GF-D8 (cell line): ENCODE measurements at places on chromosomes 16 and 17.

DNA sequence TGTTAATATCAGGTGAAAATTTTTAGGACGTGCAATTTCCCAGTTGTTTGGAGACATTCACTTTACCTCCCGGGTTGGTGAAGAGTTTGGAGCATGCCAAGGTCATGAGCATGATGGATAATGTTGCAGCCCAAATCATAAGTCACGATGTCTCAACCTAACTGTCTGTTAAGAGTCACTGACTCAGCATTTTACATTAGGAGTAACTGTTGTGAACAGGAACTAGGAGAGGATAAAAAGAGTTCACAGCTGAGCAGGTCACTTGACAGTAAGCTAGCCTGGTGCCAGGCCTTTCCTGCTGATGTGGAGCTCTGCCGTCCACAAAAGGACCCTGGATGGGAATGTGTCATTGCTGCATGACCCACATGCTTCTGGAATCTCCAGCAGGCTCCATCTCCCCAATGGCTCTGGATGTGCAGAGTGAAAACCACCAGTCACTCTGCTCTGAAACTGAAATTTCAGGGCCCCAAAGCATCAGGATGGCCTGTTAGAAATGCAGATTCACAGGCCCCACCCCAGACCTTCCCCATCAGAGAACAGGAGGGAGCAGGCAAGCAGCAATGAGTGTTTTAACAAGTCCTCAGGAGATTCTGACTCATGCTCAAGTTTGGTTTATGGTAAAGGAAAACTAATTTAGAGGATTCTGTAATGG, 371.6 kb upstream of the MAF start:
- no peak for DNase-seq

DNA sequence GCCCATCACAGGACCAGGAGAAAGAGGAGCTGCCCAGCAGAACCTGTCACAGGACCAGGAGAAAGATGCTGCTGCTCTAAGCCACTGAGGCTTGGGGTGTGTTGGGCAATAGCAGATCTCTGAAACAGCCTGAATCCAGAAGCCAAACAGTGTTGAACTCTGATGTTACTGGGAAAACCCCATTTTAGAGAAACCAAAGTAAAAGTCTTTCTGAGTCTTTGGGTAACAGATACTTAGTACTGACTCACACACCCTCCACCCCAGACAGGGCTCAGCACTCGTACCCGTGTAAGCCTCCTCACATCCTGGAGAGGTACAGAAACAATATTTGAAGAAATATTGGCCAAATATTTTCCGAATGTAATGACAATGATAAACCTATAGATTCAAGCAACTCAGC, 82.8 kb upstream of the GNG13 start:
- DNase-seq: no peak

DNA sequence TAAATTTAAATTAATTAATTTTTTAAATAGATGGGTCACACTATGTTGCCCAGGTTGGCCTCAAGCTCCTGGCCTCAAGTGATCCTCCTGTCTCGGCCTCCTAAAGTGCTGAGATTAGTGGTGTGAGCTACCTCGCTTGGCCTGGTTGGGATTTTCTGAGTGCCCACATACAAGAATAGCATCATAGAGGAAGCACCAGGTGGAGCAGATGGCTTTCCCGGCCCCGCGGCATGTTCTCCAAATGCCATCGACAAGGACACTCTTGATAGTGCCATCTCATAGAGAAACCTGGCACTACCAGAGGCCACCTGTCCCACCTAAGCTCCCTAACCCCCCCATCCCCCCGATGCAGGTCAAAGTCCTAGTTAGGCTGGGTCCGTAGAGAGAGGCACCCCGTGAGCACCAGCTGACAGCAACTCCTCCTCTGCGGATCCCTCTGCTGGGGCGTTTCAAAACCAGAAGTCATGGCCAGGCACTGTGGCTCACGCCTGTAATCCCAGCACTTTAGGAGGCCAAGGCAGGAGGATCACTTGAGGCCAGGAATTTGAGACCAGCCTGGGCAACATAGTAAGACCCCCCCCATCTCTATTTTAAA, 65.9 kb downstream of the DNAH3 start:
- no peak for DNase-seq

DNA sequence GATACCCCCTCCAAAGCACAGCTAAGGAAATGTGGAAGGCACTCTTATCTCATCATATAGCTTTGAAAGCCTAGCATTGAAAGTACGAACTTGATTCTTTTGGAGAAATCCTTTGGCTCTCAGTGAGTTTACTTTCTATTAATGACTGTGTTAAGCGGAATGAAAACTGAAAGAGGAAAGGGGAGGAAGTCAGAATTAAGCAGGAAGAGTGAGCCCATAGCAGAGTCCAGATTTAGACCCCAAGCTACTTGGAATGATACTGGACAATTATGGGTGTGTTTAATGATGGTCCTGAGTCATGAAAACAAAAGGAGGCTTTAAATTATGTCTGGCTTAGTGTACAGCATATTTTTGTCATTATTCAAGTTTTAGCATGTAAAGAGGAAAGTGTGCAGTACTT, 42.2 kb downstream of the TENT4B start:
- no peak for DNase-seq

DNA sequence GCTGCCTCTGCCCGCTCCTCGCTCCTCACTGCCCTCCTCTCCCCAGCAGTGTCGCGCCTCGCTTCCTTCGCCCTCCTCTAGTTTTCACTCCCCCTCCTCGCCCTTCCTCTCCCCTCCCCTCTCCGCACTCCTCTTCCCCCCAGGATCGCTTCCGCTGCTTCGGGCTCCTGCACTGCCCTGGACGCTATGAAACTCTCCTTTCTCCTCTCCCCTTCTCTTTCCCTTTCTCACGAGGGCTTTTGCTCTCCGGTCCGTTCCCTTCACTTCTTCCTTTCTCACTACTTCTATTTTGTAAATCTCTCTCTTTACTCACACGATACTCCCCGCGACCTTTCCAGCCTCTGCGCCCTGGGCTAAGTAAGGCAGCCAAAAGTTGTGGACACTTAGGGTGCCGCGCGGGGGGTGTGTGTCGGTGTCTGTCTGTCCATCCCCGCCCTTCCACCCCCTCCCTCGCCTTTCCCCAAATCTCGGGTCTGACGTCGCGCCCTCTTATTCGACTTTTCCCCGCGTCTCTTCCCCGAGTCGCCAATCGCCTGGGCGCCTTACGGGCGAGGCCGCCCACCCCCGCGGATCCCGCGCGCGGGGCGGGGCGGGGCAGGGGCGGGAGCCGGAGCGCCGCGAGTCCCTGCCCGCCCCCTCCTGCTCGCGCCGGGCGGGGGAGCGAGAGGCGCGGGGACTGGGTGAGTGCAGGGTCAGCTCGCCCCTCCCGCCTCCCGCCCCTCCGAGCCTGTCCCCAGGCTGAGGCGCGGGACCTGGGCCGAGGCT, at the start of gene IRX3:
TSS of gene IRX3 (minus strand) at position 422 of the 765 bp plus-strand sequence. CDS start 737 bp downstream, outside the sequence.
- peak; percentile 67 for DNase-seq

- DNase-seq: no peak
Observed at GRCh38 chr17:7094652-7095019, 14.6 kb upstream of the CLEC10A start.

DNA sequence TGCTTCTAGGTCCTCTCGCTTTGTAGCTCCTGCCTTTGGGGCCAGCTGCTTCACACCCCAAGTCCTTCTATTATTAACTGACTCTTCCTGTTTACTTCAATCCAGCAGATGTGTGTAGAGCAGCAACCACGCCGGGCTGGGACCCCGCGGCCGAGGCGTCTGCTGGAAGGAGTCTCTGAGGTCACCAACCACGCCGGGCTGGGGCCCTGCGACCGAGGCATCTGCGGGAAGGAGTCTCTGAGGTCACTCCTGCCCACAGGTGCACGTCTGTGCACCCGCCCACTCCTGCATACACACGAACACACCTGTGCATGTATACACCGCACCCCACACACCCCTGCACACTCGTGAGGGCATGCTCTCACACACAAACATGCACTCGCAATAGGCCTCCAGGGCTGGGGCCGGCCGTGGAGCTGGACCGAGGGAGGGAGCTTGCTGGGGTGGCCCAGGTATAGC, 7.8 kb upstream of the TEX19 start:
- DNase-seq: no peak

- peak; percentile 66 for DNase-seq
Observed at GRCh38 chr17:27473748-27474609, 17.7 kb downstream of the KSR1 start.

GRCh38 chr16:5064915-5065314, 841 bp downstream of the C16orf89 start:
- no peak for DNase-seq

DNA sequence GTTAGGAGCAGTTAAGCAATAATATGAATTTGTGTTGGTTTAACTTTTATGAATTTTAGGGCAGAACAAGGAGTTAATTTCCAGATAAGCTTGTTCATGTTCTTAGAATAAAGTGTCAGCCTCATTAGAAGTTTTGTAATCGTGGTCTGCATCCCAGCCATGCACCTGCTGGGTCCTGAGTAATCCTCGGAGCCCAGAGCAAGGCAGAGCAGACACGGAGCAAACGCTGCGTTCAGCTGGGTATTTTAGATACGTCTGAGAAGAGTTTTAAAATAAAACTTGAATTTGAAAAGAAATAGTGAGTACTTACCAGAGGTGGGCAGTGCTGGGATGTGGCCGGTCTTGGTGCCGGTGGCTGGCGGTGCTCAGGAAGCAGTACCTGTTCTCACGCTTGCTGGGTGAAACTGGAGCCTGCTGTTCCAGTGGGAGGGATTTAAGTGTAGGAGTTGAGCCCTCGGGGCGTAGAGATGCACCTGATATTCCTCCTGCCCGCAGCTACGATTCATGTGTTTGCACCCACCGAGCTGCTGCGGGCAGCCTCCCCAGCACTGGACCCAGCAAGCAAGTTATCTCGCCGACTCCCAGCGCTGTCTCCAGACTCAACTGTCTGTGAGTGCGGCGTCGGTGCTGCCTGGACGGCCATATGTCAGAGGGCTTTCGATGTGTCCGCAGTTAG, at the start of gene ZNF750:
TSS of gene ZNF750 (minus strand) at position 406 of the 676 bp plus-strand sequence. CDS start 7,568 bp downstream, outside the sequence.
- DNase-seq: no peak

- no peak for DNase-seq
Observed at GRCh38 chr17:17985555-17985954, 12.9 kb downstream of the DRC3 start.

DNA sequence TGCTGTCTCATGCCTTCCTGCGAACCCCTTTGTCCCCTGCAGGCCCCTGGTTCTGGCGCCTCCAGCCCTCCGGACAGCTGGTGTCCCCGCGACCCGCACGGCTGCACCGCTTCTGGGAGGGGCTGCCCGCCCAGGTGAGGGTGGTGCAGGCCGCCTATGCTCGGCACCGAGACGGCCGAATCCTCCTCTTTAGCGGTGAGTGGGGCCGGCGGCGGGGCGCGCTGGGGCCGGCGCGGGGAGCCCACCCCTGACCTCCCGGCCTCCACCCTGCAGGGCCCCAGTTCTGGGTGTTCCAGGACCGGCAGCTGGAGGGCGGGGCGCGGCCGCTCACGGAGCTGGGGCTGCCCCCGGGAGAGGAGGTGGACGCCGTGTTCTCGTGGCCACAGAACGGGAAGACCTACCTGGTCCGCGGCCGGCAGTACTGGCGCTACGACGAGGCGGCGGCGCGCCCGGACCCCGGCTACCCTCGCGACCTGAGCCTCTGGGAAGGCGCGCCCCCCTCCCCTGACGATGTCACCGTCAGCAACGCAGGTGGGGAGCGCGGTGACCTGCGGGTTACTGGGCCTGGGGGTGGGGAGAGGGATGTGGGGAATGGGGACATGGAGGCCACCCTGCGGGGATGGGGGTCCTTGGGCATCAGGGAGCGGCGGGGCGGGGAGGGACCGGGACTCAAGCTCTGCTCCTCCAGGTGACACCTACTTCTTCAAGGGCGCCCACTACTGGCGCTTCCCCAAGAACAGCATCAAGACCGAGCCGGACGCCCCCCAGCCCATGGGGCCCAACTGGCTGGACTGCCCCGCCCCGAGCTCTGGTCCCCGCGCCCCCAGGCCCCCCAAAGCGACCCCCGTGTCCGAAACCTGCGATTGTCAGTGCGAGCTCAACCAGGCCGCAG, 7.1 kb upstream of the IL32 start:
- DNase-seq: no peak
